Activated naive CD8-positive, alpha-beta T cell treated with anti-CD3 and anti-CD28 coated beads for 36 hours (primary cell): ENCODE measurements at places on chromosomes 12 and 14. TPM values are rescaled to one million over a fixed set of nuclear protein-coding genes. Genes with fewer than 3 reads are reported as not detected.

- DNase-seq: no peak
Measured at GRCh38 chr12:16587514-16587913, 18.4 kb downstream of the LMO3 start.

- DNase-seq: no peak
Measured at GRCh38 chr14:75435473-75435872, 7.7 kb downstream of the JDP2 start.

GRCh38 chr12:68882251-68882964 is 50.6 kb downstream of the CPM start:
- DNase-seq: no peak

Gene CLECL1
- total RNA-seq: 7.0 TPM
